Mesothelial cell of epicardium (in vitro differentiated cells): ENCODE measurements at places on chromosomes 11 and 22. TPM values are rescaled to one million over a fixed set of nuclear protein-coding genes. Genes with fewer than 3 reads are reported as not detected.
A peak's percentile ranks its signal among the peaks of the same experiment; 100 is the strongest.

DNA sequence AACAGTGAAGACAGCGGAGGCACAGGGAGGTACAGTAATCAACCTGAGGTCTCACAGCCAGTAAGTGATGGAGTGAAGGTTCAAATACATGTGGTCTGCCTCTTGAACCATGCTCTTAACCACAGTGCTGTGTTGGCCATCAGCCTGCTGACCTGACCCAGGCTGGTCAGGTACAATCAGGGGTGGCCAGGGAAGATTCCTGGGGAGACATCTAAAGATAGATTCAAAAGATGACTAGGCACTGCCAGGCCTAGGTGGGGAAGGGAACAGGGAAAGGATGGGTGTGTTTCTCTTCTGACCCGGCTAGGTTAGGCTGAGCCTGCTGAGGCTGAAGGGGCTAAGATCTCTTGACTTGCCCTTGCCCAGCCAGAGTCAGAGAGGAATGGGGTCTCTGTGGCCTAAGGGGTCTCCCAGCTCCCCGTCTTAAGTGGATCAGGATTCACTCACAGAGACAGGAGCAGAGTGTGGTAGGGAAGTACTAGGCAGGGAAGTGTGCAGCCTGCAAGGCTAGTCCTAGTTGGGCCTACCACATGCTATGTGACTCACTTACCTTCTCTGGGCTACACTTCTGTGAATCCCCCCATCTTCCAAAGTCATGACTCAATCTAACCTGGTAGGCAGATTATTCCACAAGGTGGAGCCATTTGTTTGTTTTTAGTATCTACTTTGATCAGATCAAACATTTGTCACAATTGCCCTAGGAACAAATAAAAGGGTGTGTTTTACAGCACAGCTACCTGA is 10.4 kb upstream of the SREBF2 start:
- no peak for DNase-seq

GRCh38 chr22:24068717-24069297 is 57.7 kb downstream of the CABIN1 start:
- DNase-seq = no peak

- DNase-seq = no peak
Observed at GRCh38 chr11:41398175-41398574, 61.3 kb downstream of the LRRC4C start.

- DNase-seq = no peak
Observed at GRCh38 chr11:99098751-99099150, 78.0 kb downstream of the CNTN5 start.

GRCh38 chr11:101446238-101446637 is 137.6 kb downstream of the TRPC6 start:
- no peak for DNase-seq

DNA sequence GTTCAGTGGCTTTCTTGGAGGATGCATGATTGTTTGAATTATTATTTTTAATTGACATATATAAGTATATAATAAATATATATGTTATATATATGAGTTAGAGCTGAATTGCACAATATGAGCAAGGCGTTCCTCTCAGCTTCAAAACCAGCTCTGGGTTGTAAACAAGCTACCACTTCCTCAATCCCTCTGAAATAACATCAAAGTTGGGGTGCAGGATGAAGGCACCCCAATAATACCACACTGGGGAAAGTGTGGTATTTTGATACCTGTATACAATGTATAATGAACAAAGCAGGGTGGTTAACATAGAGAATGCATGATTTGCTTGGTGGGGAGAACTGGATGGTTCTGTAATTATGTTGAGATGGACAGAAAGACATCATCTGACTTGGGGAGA is 1.7 kb upstream of the SORL1 start:
- no peak for DNase-seq

DNA sequence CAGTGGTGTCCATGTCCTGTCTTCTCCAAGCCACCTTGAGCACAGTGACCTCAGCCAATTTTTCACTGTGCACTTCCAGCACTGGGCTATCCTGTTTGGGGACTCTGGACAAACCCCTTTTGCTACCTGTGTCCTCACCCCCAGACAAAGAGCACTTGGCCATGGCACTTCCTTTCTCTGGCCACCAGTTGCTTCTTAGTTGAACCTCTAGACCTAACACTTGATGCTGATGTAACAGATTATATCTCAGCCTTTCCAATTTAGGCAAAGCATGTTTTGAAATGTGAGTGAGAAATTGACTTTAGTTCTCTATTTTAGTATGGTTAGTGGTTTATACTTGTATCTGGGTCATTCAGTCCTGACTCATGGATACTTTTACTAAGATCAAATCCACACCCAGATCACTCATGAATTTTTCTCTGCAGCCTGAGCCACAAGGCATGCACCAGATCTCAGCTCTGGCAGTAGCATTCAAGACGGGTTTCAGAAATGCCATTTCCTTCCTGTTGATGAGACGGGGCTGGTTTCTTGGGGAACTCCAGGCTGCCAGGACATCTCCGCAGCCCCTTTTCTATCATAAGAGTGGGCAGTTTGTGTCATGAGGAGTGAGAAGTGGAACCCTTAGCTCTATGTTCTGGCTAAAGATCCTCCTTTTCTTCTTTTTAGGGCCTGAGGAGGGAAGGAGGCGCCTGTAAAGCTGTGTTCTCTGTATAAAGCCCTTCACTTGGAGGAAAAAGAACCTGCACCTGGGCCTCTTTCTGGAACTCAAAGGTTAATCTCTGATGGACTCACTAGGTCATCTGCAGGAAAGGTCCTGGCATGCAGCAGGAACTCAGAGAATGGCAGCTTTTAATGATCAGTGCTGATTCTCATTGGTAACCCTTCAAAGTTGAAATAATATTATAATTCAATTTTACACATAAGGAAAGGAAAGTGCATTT is 185.6 kb upstream of the TENM4 start:
- DNase-seq = no peak

DNA sequence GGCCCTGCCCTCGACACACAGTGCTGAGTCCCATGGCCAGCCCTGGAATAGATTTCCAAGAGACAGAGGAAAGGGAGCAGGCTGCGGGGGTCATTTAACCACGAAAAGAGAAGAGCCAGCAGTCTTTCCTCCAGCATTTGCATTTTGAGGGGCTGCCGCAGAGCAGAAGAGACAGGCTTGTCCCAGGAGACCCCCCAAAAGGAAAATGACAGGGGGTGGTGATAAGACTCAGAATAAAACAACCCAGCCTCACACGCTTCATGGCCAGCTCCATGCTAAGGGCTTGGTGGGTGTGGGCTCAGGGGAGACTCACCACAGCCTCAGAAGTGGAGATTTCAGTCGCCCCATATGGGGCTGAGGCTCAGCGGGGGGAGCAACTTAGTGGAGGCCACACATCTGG is 16.9 kb downstream of the TRIOBP start:
- DNase-seq = no peak

DNA sequence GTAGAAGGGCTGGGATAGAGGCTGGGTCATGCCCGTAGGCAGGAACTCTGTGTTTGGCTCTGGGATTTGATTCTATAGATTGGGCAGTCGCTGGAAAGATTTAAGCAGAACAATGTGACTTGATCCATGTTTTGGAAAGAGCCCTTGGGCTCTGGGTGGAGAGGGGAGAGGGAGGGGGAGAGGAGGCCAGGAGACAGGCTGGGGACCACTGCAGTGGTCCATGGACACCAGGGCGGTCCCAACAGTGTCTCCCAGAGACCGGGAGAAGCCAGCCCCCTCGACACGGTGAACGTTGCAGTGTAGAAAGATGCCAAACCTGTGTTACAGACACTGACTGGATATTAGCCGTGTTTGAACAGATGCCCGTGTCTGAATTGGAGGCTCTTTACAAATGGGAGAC is 19.5 kb downstream of the PVALB start:
- DNase-seq = no peak

GRCh38 chr11:111911563-111912401 is at the start of gene CRYAB:
Gene CRYAB, minus strand, starts transcription at chr11:111911770. Its CDS starts 46 bp downstream, at chr11:111911724.
- DNase-seq = peak; percentile 51

DNA sequence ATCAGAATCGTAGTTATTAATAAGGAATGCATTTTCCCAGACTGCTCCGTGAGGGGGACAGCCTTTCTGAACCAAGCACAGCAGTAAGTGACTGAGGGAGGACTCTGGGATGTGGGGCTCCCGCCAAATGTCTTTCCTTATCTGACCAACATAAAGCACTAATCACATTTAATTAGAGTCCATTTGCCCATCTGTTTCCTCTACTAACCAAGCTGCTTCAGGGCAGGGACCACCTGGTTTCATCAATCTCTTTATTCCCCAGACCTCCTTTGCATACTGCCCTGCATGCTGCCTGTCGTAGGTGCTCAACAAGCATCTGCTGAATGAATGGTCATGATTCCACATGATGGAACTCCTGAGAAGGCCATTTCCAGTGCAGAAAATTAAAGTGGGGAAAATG is 29.4 kb downstream of the SMCO4 start:
- DNase-seq = no peak

GRCh38 chr11:107830915-107831540 is 27.6 kb downstream of the SLC35F2 start:
- no peak for DNase-seq

- peak; percentile 64 for DNase-seq
Observed at GRCh38 chr11:78646564-78647185, 72.0 kb upstream of the NARS2 start.

- peak; percentile 25 for DNase-seq
Observed at GRCh38 chr11:2796508-2797113, 89.0 kb downstream of the CDKN1C start.

MMP1 gene
- total RNA-seq = 0.13 to 0.18 TPM in 2 of 3 replicates, not detected in the other

CEP126 gene
- total RNA-seq = 3.2 to 3.6 TPM (median 3.4 TPM) in 3 replicates

GRCh38 chr22:48738204-48738980 is 1089.3 kb downstream of the BRD1 start:
- DNase-seq = peak; percentile 12

DNA sequence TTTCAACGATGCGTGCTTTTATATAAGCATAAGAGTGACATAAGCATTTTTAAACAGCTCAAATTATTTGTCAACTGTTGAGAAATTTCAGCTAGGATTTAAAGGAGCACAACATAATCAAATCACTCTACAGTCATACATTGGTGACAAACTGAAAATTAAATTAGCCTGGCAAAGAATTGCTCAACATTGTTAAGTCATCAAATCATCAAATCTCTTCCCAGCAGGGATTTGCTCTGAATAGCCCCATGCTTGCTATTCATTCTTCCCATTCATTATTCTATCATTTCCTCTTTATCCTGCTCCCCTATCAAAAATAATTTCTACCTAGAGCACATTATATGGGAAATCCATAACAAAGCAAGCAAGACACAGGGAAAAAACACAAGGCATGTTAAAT is 198.7 kb upstream of the LUZP2 start:
- DNase-seq = no peak

DNA sequence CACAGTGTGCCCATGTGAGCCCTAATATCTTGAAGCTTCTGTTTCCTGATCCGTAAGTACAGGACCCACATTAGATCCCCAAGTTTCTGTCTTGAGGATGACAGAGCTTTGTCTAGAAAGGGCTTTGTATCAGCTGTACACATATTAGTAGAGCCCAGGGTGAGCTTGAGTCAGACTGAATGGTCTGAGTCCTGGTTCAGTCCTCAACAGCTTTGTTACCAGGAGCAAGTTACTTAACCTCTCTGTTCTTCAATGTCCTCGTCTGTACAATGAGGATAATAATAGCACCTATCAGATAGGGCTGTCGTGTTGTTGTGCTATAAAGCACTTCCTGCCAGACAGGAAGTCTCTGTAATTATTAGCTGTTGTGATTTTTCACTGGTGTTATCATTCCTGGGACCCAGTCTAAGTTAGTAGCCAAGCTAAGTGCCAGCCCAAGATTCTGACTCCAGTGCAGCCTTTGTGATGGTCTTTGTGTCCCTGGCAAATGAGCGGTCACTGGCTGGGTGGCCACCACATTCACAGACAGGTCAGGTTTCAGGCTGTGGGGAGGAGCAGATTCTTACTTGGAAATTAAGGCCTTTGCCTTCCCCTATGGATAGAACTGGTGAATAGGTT is 6.8 kb downstream of the TOM1 start:
- no peak for DNase-seq

DNA sequence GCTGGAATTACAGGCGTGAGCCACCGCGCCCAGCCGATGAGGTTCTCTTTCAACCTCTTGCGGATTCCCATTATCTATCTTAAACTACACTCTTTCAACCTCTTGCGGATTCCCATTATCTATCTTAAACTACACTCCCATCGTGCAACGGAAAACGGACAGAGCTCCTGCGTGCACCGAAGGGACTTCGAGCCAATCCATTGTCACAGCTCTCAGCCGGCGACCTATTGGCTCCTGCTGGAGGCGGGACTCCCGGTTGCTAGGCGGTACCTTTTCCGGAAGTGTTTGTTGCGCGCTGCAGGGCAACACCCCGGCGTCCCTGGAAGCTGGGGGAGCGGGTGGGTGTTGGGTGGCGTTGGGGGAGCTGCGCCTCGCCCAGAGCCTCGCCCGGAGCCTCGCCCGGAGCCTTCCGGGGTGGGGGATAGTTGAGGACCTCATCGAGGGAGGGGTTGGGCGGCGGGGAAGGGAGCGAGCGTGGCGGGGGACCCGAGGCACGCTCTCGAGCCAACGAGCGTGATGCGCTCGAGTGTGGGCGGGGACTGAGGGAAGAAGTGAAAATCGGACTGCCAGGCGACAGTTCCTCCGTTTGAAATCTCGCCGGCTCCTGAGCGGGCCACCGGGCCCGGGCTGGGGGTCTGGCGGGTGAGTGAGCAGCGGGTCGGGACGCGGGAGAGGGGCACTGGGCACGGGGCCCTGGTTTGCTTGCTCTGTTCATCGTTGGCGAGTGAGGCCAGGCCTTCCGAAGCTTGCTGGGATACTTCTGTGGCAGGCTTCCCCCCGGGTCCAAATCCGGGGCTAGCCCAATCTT is at the start of gene CEP164:
CEP164 (plus strand) TSS at position 288 of the 808 bp plus-strand sequence. CDS start 10,733 bp downstream, outside the sequence.
- peak; percentile 80 for DNase-seq
